ENCODE measurements at places on chromosomes 6 and 20.

DNA sequence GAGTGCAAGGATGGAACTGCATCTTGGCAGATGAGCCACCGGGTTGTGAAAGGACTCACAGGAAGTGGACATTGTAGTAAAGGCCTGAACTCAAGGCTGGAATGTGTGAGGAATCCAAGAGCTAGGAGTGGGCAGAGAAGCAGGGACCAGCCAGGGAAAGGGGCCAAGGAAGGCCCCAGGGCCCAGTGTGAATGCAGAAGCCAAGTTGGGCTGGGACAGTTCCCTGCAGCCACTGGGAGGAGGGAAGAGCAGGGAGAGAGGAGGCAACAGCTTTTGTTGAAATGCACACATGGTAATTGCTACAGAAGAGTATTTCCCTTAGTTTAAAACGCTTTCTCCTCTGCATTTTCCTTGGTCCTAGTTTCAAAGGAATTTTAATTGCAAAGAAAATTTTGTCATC is 34.6 kb downstream of the CDH22 start:
- DNase-seq: no peak

DNA sequence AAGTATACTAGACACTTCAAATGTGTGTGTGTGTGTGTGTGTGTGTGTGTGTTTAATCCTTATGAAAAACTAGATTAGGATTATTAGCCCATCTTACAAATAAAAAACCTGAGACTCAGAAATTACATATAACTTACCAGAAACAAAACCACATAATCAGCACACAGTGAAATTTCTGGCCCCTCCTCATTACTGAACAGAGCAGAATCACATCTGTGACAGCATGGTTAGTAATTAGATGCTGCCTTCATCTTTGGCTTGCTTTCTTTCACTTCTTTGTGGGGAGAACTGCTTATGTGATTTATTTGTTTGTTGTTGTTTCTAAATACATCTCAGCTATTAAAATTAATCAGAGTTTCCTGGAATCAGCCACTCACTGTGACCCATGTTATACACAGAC is 267.1 kb downstream of the TENT5A start:
- DNase-seq: no peak

GRCh38 chr20:44008806-44009678 is 94.4 kb downstream of the TOX2 start:
- no peak for DNase-seq

DNA sequence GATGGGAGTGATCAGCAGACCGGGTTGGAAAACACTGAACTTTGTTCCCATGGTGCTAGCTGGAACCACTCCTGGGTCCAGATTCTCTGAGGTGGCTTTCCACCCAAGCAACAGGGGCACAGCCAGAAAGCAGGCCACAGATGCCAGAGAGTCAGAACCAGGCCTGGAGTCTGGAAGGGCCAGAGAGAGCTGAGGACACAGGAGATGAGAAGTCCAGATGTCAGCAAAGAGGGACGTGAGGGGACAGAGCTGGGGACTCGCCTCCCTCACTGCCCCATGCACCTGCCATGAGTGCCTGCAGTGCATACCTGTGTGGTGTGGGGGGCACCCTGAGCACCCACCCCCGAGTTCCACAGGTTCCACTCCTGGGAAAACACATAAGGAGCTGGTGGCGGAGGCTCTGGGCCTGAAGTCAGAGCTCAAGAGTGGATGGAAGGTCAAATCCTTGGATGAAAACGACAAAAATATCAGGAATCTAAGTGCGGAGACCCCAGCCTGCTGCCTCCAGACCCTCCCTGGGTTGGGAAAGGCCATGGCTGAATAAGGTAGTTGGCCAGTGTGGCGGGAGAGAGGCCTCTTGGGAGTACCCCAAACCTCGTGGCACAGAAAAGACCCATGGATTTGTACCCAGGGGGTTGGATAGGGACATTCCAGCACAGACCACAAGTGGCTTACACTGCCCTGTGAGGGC is 224.2 kb downstream of the SYNDIG1 start:
- no peak for DNase-seq

- DNase-seq: no peak
Observed at GRCh38 chr6:53358440-53359094, 9.8 kb upstream of the ELOVL5 start.

DNA sequence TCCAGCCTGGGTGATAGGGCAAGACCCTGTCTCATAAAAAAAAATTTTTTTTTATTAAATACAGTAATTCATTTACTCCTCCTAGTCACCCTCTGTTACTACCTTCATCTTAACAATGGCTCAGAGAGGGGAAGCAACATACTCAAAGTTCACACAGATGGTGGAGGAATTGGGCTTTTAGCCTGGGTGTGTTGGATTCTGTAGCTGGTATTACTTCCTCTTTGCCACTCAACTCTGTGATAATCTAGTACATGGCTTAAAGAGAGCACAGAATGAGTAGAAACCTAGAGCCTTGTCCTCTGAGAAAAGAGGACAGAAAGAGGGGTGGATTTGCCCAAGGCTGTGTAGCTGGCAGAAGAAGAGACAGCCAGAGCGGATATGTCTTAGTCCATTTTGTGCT is 96.6 kb downstream of the DLGAP4 start:
- DNase-seq: no peak

GRCh38 chr6:50927800-50928199 is 109.1 kb downstream of the TFAP2B start:
- DNase-seq: no peak

DNA sequence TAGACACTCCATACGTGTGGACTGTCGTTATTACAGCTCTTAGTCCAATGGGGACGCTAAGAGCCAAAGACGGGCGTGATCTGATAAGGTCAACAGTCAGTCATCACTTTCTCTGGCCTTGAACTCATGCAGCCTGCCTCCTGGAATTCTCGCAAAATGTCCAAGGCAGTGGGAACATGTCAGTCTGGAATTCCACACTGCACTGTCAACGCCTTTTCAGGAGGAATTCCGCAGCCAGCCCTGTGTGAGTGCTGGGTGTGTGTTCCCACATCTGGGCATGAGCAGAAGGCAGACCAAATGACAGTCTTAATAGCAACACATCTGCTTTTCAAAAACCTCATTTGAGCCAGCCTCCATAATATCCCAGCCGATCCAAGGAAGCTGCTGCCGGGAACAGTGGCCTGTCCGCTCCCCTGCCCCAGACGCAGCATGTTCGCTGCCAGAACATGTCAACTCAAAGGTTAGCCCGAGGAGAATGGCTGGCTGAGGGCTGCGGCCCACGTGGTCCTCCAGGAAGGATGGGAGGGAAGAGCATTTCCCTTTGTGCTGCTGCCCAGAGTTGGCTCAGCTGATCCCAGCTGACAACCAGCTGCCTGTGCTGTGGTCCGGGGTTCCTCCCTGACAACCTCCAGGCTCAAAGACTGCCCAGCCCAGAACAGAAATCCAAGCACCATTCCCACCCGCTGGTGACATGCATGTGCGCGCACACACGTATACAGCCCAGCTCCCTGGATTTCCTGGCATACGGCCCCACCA is 103.1 kb downstream of the SULF2 start:
- DNase-seq: no peak

GRCh38 chr20:51347831-51348230 is 194.7 kb downstream of the NFATC2 start:
- DNase-seq: no peak

DNA sequence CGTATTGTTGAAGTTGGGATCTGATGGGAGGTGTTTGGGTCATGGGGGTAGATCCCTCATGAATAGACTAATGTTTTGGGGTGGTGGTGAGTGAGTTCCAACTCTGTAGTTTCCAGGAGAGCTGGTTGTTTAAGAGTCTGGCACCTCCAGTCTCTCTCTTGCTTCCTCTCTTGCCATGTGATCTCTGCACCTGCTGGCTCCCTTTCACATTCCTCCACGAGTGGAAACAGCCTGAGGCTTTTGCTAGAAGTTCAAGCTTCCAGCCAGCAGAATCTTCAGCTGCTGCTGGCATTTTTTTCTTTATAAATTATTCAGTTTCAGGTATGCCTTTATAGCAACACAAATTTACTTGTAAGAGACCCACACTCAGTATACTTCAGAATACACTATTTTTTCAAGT is 1021.6 kb downstream of the EYS start:
- DNase-seq: no peak

DNA sequence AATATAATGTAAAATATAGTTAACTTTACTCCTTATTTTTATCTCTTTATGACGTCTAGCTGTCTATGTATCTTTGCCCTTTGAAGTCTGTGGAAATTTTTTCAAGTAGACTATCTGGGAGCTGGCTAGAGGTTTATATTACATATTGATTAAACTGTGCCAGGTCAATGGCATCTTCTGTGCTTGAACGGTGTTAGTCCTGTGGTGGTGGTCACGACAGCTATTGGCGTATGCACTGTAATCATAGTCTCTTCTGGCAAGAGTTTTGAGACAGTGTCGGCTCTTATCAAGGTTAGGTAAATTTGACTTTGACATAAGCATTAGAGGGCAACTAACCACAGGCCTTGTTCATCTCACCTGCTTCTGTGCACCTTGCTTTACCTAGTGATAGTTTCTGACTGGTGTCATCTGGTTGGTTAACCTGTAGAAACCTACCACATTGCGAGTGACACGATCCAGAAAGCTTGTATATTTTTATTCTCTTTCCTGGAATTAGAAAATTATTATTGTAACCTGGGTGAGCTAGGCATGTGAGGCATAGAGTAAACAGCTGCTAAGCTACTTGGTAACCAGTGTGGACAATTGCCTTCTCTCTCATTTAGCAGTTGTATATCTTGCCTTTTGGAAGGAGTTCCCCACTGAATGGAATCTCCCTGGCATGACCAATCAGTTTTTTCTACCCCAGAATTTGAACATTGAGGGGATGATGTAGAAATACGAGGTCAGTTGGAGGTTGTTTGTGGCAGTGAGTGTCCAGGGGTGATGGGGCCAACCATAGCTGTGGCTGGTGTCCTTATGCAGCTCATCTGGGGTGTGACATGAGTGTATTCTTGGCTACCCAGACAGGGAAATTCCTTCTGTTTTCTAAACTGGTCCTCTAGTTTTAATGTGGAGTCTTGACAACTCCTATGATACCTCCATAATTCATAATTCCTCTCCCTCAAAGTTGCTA is 45.9 kb downstream of the SH3BGRL2 start:
- DNase-seq: no peak

- DNase-seq: no peak
Observed at GRCh38 chr20:49286689-49287551, 9.1 kb upstream of the ZNFX1 start.

- DNase-seq: no peak
Observed at GRCh38 chr6:143515061-143515760, 3.7 kb upstream of the FUCA2 start.

GRCh38 chr6:16949716-16950115 is 152.1 kb upstream of the STMND1 start:
- DNase-seq: no peak

DNA sequence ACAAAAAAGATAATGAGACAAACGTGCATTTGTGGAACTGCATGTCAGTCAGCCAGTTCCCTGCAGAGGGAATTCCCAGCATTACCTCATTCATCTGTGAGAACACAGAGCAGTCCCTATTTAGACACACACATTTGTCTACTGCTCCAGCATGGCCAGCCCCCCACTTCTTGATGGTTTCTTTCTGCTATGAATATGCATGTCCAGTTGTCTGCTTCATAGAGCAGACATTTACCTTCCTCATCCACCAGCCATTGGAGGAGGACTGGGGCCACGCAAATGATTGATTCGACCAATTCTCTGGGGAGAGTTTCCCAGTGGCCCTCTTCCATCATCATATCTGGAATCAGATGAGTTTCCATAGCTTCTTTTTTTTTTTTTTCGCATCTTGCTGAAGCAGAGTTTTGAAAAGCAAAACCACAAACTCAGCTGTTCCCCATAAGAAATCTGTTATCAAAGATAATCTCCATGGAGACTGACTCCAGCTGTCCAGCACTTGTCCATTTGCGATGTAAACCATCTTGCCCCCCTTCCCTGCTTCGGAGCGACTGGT is 11.8 kb downstream of the ENPP1 start:
- no peak for DNase-seq

- no peak for DNase-seq
Observed at GRCh38 chr6:44339763-44340625, 2.5 kb upstream of the SPATS1 start.

DNA sequence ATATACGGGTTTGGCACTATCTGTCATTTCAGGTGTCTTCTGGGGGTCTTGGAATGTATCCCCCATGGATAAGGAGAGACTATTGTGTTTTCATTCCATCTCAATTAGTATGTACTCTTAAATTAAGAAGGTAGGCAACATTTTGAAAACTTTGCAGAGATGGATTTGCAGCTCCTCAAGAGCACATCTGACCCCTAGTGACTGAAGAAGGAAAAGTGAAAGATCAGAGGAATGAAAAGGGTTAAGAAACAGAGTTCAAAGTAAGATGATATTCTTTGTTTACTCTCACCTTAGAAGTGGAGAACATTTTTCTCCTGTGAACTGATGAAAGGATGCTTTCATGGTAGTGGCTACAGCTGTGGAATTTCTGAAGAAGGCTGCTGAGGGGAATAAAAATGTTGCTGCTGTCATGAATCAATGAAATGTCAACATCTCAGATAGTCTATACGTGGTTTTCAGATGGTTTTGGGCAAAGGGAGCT is 41.5 kb downstream of the SH3BGRL2 start:
- no peak for DNase-seq

- DNase-seq: no peak
Observed at GRCh38 chr20:36181934-36182603, 27.5 kb downstream of the EPB41L1 start.

- DNase-seq: no peak
Observed at GRCh38 chr6:50112981-50113857, 63.5 kb upstream of the DEFB112 start.

DNA sequence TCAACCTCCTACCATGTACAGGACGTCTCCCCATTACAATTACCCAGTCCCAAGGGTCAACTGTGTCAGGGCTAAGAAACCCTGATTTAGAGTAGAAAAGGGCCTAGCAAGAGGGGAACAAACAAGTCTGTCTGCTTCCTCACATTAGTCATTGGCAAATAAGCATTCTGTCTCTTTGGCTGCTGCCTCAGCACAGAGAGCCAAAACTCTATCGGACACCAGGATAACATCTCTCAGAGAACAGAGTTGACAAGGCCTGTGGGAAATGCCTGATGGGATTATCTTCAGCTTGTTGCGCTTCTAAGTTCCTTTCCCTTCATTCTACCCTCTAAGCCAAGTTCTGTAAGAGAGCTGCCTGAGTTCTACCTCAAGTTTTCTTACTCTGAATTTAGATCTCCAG is 19.0 kb upstream of the VSX1 start:
- DNase-seq: no peak

DNA sequence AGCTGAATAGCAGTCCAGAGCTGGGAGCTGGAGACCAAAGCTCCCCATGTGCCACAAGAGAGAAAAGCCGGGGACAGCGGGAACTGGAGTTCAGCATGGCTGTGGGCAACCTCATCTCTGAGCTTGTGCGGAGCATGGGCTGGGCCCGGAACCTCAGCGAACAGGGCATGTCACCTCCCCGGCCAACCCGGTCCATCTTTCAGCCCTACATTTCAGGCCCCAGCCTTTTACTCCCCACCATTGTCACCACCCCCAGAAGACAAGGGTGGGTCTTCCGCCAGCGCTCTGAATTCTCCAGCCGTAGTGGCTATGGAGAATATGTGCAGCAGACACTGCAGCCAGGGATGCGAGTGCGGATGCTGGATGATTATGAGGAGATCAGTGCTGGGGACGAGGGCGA is 4.0 kb downstream of the CUL9 start:
- no peak for DNase-seq

GRCh38 chr6:21918666-21919065 is 325.1 kb downstream of the SOX4 start:
- DNase-seq: no peak

GRCh38 chr20:363319-364078 is 16.6 kb downstream of the NRSN2 start:
- no peak for DNase-seq

Data from stimulated activated CD4-positive, alpha-beta T cell treated with anti-CD3 and anti-CD28 coated beads, Interleukin-12 subunit alpha, Interleukin-12 subunit beta, amount 100 ng/mL, for 24 hours (primary cell).